Activated T-helper 17 cell treated with anti-CD3 and anti-CD28 coated beads, Interleukin-2, amount 50 U/mL, for 72 hours (primary cell): ENCODE measurements at places on chromosomes 2 and 18. TPM values are rescaled to one million over a fixed set of nuclear protein-coding genes. Genes with fewer than 3 reads are reported as not detected.
A peak's percentile ranks its signal among the peaks of the same experiment; 100 is the strongest.

DNA sequence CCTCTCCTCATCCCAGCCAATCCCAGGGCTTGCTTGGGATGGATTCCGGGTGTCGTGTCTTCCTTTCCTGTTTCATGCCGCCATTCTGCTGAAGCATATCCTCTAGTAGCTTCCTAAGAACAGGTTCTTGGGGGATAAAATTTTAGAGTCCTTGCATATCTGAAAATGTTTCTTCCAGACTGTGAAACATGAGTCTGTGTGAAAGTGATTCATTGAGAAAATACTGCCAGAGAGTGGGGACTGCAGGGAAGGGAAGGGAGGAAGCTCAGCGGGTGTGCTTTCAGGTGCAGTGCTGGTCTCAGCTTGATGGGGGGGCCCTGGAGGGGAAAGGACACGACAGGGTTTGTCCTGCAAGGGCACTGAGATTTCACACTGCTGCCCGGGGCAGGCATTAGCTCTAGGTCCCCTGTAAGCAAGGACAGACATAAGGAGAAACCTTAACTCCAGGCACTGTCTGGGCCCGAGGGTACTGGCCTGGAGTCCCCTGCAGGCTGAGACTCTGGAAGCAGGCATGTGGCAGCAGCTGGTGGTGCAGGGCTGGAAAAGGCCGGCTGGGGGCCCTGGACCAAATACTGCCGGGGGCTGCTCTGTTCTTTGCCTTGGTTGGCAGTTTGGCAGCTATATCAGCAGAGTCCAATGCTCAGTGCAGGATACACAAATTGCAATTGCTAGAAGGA lies 97.6 kb upstream of the HS6ST1 start:
- ATAC-seq: no peak

GRCh38 chr2:174080672-174081121 lies 115.5 kb upstream of the SP3 start:
- no peak for ATAC-seq

GRCh38 chr2:43642363-43642762 lies 5.3 kb downstream of the PLEKHH2 start:
- no peak for ATAC-seq

DNA sequence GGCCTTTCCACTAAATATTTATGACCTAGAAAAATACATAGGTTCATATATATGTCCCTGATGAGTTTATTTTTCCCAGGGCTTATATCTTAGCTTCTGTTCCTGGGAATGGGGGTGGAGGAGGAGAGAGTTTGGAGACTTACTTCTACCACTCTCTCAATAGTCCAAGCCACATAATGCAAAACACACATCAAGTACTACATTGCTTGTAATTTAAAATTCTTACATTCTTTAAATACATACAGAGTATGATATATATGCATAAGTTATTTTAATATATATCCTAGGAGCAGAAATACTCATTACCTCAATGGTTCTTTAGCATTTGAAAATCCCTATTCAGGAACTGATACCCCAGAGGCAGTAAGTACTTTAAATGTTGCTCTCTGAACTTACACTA lies 73.2 kb upstream of the MYL1 start:
- no peak for ATAC-seq

- ATAC-seq: peak; percentile 56
Measured at GRCh38 chr2:222903234-222904220, 42.7 kb downstream of the ACSL3 start.

KRTCAP3 gene
- 2.6 TPM for total RNA-seq
